NCI-H526 treated with DMSO at 0.1 percent for 48 hours (cell line): ENCODE measurements at places on chromosomes 1 and 21.

GRCh38 chr1:195849180-195849579 lies 759.1 kb downstream of the KCNT2 start:
- no peak for DNase-seq

DNA sequence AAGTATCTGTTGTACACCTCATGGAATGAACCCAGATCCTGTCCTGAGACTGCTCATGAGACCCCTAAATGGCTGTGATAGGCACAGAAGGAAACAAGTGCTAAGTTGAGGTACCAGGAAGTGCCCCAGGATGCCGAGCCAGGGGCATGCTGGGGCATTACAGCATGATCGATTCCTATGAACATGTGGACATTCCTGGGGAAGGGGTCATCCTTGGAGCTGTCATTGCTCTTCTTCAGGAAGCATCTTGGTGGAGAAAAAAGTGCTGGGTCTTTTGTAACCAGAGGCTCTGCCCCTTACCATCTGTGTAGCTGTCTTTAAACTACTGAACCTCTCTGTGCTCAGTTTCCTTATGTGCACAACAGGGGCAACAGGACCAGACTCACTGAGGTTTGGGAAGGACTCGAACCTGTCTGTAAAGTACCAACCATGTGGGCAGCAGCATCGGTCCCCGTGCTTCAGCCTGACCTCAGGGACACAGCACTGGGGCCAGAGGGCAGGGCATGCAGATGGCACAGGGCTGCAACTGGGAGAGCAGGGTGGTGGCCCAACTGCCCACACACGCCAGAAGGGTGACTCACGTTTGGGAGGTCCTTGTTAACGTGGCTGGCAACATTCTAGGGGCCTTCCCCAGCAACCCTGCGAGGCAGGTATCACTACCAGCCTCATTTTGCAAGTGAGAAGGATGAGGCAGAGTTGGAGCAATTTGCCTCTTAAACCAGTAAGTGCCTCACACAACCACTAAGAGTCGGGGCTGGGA lies 142.3 kb upstream of the EDN2 start:
- no peak for DNase-seq

DNA sequence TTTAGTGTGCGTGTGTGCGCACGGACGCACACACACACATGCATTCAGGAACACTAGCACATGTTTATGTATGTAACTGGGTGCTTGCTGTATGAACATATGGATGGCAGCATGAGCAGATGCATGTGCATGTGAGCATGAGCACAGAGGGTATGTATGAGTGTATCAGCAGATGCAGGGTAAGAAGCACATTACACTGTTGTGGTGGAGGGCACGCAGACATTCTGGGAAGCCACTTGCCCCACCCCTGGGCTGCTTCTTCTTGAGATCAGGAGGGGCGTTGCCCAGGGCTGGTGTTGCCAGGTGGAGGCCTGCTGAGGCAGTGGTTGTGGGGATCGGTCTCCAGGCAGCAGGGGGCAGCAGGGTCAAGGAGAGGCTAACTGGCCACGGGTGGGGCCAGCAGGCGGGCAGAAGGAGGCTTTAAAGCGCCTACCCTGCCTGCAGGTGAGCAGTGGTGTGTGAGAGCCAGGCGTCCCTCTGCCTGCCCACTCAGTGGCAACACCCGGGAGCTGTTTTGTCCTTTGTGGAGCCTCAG lies 3.9 kb upstream of the P3R3URF start:
- DNase-seq, result peak; percentile 47

GRCh38 chr1:20644416-20644815 lies 11.2 kb downstream of the PINK1 start:
- DNase-seq, result no peak

DNA sequence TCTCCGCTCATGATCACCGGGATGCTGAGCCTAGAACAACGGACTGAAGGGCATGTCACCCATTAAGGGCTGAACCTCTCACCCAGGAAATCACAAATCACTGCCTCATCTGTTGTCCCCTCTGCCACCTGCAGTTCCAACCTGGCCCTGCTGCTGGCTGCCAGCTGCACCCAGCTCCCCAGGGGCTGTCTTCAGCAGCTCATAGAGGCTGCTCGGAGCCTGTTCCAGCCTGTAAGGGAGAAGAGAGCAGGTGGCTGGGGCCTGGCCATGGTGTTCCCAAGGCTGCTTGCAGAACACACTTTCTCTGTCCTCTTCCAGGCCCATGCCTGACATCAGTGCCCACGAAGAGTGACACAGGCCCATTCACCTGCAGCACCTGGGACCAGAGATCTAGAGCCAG lies 44.5 kb upstream of the DISP3 start:
- DNase-seq, result no peak

DNA sequence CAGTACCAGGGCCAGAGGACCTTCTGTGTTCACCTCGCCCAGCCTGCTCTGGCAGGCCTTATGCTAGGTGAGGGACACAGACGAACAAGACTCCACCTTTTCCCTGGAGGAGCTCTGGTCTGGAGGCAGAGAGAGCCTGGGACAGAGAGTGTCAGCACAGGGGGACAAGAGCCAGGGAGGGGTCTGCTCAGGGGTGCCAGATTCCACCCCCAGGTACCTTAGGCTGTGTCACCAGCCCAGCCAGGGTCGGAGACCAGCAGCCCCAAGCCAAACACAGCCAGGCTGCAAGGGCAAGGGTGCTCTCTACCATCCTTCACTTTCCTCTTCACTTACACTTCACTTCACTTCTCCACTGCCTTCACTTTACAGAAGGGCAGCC lies 4.3 kb upstream of the LRP8 start:
- DNase-seq, result no peak

- no peak for DNase-seq
These were observed 59.3 kb downstream of the AJAP1 start for GRCh38 chr1:4713669-4714068.

DNA sequence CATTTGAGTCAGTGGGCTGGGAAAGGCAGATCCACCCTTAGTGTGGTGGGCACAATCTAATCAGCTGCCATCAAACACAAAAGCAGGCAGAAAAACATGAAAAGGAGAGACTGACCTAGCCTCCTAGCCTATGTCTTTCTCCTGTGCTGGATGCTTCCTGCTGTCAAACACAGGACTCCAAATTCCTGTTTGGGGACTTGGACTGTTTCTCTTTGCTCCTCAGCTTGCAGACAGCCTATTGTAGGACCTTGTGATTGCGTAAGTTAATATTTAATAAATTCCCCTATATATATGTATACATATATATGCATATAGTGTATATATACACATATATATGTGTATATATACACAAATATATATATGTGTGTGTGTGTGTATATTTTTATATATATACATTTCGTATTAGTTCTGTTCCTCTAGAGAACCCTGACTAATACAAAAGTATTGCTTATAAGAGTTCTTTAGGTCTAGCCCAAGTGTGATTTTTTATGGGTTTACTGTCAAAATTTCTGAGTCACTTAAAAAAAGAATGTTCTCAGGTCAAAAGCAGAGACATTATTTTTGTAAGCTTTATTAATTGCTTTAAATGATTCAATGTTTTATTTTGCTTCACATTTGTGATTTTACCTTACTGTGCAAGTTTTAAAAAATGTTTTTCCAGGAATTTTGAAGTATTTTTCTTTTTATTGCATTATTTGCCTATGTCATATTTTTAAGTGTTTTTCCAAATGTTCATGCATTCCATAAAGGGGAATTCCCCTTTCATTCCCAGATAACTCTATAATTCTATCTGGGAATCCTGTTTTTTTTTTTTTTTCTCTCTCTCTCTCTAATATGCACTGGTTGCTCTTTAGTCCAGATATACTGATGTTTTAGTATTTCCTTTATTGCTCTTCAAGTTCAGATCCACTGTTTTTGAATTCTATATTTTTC lies 92.1 kb upstream of the ADAMTS5 start:
- no peak for DNase-seq

DNA sequence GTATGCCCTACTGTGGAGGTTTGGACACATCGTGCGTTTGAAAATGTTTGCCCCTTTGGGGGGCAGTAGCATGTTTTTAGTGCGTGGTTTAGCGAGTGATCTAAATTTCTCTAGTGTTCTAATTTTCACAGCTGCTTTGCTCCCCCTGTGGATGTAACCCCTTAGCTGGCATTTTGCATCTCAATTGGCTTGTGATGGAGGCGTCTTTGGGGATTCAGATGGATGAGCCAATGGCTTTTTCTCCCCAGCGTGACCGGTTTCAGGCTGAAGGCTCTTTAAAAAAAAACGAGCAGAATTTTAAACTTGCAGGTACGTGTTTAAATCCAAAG lies 836 bp downstream of the CDC7 start:
- DNase-seq, result peak; percentile 89

DNA sequence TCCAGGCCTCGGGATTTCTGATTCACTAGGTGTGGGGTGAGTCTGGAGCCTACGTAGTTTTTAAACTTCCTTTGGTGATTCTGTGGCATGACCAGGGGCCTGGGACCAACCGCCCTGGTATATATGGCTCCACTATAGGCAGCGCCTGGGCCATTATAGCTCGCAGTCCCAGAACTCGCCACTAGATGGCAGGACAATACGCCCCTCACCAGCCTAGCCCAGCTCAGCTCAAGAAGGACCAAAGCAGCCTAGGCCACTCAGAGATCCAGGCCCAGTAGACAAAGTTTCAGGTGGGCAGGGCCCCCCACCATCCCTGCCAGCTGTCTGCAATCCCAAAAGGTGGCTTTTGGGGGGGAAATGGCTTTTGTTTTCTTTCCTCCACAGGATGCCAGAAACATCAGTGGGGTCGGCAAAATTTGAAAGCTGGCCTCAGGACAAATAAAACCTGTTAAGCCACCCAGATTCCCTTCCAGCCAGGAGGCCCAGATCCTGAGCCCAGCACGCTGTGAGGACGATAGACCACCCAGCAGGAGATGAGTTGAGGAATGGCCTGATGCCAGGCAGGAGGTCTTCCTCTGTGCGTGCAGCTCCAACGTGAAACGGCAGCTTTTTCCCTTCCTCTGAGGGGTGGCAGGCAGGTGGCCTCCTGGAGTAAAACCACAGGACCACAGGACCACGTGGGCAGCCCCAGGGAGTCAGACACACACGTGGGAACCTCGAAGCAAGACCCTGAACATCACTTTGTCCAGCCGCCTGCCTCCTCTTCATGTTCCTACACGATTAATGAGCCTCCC lies 24.8 kb upstream of the TMEM51 start:
- peak; percentile 44 for DNase-seq

- DNase-seq, result no peak
These were observed 71.9 kb upstream of the EFHD2 start for GRCh38 chr1:15337656-15338402.

DNA sequence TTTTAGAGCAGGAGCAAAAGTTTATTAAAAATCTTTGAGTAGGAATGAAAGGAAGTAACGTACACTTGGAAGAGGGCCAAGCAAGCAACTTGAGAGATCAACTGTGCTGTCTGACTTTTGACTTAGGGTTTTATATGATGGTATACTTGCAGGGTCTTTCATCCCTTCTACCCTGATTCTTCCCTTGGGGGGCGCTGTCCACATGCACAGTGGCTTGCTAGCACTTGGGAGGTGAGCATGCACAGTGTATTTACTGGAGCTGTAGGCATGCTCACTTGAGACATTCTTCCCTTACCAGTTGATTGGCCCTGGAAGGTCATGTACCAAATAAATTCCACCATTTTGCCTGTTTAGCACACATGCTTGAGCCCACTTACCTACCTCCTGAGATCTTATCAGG lies 1001.3 kb upstream of the ADGRL2 start:
- DNase-seq, result no peak

DNA sequence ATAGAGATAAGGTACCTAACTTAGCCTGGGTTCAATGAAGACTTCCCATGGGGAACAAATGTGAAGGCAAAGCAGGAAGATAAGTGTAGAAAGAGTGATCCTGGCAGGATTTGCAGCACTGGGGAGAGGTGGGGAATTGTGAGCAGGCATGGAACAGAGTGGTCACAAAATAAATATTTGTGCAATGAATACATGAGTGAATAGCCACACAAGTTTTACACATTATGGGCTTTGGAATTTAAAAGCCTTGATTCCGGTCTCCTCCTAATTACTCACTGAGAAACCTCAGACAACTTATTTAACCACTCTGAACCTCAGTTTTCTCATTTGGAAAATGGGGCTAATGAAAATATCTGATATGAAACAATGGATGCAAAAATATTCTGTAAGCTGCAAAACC lies 148.3 kb downstream of the ELAVL4 start:
- no peak for DNase-seq

DNA sequence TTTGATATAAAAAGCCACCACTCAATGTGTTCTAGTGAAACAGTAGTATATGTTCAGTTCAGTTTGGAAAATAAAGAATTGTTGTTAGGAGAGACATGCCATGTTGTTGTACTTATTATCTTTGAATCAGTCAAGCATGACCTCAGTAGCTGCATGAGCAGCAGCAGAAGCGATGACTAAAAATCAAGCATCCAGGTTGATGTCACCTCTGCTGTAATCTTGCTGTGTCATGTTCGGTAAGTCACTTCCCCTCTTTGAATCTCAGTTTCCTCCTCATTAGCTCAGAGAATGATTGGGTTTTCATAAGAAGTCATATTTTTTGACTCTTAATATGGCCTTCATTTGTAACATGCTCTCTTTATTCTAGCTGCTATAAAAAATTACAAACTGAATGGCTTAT lies 428.4 kb upstream of the B3GALT2 start:
- DNase-seq, result no peak

DNA sequence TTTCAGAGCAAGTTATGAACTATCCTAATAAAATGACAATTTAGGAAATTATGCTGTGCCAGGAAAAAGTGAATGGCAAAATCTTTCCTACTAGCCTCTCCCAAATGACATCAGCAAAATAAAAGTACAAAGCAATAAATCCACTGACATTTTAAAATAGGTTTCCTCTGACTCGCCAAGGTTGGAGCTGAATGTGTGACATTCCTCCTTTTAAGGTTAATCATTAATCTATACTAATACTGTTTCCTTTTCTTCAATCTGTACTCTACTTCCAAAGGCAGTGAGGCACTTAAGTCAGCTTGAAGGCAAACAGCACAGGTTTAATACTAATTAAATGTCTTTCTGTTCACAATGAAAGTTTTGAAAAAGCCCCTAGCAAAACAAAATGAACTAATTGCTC lies 15.7 kb downstream of the RNF19B start:
- DNase-seq, result no peak

GRCh38 chr1:24470592-24470991 lies 32.0 kb upstream of the RCAN3 start:
- no peak for DNase-seq

- DNase-seq, result peak; percentile 80
These were observed 1.1 kb downstream of the CKS1B start for GRCh38 chr1:154975409-154976059.

- no peak for DNase-seq
These were observed 46.5 kb downstream of the ZNHIT6 start for GRCh38 chr1:85661767-85662166.

DNA sequence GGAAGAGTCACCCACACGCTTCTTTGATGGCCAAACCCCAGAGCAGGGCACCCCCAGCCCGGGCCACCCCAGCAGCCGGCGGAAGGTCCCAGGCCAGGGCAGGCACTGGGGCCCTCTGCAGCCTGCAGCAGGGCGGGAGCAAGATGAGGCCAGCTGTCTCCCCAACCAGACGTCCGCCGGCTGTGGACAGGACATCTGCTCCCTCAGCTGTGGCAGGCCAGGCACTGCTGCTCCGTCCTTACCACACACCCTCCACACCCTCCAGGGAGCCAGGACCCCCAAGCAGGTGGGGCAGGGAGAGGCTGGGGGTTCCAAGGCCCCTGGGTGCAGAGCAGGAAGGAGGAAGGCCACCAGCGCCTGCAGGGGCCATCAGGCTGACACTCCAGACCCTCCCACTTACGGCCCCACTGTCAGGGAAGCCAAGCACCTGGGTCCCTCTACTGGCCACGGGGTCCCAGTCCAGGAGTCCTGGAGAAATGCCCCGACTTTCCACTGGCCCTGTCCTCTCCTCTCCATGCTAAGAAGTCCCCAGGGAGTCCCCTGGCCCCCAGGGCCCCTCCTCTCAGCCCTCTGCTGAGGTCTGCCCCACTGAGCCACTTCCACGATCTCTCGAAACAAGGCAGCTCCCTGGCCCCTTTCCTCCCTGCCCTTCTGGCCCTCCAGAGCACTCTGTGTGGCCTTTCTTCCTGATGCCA lies 5.6 kb downstream of the WNT9A start:
- DNase-seq, result no peak
